ENCODE measurements at places on chromosomes 1 and 21. TPM values are rescaled to one million over a fixed set of nuclear protein-coding genes. Genes with fewer than 3 reads are reported as not detected.
A peak's percentile ranks its signal among the peaks of the same experiment; 100 is the strongest.

The HMCN1 gene
- polyA plus RNA-seq, result 46.1 TPM

The MAP10 gene
- 5.3 TPM for polyA plus RNA-seq

The OLIG2 gene
- polyA plus RNA-seq, result not detected

The ANGPTL3 gene
- 6.2 TPM for polyA plus RNA-seq

DNA sequence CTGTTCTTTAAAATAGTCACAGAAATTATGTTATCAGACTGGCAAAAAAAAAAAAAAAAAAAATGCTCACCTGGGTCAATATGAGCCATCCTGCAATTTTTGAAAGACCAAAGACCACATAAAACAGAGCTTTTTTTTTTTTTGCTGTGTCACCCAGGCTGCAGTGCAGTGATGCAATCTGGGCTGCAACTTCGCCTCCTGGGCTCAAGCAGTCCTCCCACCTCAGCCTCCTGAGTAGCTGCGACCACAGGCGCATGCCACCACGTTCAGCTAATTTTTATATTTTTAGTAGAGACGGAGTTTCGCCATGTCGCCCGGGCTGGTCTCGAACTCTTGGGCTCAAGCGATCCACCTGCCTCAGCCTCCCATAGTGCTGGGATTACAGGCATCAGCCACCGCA, 62.8 kb downstream of the RGS13 start:
- no peak for DNase-seq

DNA sequence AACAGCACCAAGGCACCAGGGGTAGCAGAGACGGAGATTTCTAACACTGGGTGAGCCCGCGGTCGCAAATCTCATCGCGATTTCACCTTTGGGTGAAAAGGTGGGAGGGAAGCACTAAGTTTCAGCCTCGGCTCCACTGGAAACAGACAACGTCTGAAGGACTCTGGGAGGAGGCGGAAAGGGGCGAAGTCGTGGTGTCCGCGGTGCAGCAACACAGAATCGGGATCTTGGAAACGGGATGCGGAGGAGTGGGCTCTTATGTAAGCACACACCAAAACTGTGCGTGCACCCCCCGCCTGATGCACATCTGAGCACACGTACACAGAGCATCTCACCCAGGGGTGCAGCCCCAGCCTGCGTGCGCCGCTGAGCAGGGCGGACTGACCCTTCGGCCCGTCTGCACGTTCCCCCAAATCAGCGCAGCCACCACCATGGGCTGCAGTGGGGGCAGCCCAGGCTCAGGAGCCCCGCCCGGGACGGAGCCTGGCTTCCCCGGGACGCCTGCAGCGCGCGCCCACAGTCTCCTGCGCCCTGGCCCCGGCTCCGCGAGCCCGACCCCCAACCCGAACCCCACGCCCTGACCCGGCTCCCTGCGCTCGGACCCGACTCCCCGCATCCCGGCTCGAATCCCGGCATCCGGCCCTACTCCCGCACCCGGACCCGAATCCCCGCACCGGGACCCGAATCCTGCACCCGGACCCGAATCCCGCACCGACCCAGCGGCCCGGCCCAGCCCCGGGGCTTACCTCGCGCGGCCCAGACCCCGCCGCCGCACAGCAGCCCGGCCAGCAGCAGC, 670 bp downstream of the CLSTN1 start:
- DNase-seq, result no peak

DNA sequence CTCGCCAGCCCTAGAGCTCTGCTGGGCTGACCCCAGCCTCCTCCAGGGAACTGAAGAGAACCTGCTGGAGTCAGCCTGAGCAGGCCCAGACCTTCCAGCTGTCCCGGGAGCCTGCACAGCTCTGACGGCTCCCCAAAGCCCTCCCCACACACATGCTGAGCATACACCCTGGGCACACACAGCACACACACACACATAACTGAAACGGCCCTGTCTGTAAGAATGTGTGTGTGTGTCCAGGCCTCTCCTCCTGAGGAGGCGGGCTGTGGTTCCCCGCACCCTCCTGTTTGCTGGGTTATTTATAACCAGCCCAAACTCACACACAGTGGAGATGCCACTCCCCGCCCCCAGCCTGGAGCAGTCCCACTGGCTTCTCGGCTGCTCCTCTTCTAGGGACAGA, 20.2 kb downstream of the SDC3 start:
- peak; percentile 48 for DNase-seq

DNA sequence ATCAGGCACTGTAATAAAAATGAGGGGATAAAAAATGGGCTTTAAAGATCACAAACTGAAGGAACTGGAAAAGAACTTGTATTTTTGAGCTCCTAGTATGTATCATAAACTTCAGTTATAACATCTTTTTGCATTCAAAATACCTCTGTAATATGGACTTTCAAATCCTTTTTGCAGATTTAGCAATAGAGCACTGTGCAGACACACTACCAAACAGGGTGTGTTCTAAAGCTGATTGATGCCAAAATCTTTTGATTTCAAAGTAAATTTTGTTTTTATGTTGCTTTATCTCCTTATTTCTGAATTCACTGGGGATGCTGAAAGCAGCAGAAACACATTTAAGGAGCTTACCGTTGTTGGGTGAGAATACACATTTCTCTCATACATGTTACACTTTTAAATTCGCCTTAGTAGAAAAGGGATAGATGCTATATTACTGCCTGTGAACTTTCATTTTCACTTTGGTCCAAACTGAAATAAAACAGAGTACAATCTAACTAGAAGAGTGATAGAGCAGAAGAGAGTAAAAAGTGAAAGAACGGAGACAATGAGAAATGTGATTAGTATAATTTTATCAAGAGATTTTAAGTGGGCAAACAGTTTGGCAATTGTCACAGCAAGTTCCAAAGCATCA, 1126.6 kb downstream of the BRINP3 start:
- no peak for DNase-seq

GRCh38 chr1:76335882-76336281, 261.3 kb downstream of the ST6GALNAC3 start:
- no peak for DNase-seq

- peak; percentile 48 for DNase-seq
These were observed 9.8 kb upstream of the PHACTR4 start for GRCh38 chr1:28359592-28360239.

DNA sequence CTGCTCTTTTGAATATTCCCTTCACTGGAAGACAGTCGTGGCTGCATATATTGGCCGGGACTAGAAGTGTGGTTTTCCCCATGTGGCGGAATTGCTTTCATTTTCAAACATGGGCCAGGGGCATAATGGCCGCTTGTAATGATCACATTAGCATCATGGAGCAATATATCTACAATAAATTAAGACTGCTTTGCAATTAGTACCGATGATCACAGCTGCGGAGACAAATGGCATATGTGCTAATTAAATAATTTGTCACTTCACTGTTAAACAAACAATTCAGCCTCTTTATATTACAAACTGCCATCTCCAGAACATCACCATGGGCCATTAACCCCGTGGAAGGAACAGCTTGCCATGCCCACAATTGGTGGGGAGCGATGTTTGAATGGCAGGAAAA, 68.2 kb upstream of the OLIG2 start:
- no peak for DNase-seq

- DNase-seq, result no peak
These were observed 402.5 kb downstream of the HHAT start for GRCh38 chr1:210731193-210731592.

DNA sequence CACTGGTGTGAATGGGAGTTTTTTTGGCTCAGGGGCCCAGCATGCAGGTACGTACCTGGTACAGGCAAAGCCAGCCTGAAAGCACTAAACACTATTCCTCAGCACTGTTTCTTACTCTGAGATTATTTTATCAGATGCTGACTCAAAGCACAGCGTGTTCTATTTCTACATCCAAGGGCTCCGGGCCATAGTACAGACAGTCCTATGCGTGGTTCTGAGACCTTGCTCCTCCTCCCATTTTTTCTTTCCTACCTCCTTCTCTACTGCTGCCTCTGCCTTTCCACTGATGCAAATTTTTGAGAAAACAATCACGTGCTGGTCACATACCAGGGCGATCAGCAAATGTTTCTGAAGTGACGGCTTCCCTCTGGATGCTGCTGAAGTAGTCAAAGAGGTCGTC, 36.3 kb downstream of the PDPN start:
- no peak for DNase-seq

- DNase-seq, result no peak
These were observed 248.9 kb downstream of the PLPP3 start for GRCh38 chr1:56330391-56331026.

DNA sequence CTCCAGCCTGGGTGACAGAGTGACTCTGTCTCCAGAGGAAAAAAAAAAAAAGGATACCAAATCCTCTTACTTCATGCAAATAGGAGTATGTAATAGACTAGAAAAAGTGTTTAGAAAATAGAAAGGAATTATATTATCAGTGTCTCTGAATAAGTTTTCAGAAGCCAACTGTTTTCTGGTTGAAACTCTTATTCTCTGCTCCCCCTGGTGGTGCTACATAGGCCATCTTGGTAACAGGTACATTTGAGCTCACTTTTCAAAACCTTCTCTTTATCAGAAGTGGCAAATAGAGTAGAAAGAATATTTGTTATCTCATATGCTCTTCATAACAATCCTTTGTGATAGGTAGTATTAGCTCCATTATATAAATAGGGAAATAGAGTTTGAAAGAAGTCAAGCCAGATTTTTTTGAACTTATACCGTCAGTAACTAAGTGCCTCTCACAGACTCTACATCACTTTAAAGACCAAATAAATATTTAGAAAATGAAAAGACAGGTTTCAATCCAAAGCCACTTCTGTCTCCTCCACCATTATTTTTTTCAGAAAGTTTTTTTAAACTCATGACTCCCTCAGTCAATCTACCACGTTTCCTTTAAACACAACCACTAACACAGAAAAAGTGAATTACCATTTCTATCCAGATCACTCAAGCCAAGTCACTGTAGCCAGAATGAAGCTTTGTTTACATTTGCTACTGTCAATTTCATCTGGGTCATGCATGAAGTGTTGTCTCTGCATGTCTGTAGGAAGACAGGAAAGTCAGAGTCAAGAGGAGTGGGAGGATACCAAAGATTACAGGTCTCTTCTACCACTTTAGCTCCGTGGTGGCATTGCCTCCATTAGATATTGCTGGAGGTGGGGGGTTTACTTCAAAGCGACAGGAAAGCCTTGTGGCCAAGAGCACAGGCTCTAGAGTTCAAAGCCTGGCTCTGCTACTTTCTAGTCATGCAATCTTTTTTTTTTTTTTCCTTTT, 45.6 kb downstream of the IL23R start:
- no peak for DNase-seq

GRCh38 chr1:12180315-12180714, 13.5 kb downstream of the TNFRSF1B start:
- DNase-seq, result no peak

Measured in renal pelvis (tissue), 12 donors.